Stimulated activated CD8-positive, alpha-beta memory T cell treated with anti-CD3 and anti-CD28 coated beads, Interleukin-4, amount 100 ng/mL, for 4 hours (primary cell): ENCODE measurements at places on chromosomes 6 and 20.

DNA sequence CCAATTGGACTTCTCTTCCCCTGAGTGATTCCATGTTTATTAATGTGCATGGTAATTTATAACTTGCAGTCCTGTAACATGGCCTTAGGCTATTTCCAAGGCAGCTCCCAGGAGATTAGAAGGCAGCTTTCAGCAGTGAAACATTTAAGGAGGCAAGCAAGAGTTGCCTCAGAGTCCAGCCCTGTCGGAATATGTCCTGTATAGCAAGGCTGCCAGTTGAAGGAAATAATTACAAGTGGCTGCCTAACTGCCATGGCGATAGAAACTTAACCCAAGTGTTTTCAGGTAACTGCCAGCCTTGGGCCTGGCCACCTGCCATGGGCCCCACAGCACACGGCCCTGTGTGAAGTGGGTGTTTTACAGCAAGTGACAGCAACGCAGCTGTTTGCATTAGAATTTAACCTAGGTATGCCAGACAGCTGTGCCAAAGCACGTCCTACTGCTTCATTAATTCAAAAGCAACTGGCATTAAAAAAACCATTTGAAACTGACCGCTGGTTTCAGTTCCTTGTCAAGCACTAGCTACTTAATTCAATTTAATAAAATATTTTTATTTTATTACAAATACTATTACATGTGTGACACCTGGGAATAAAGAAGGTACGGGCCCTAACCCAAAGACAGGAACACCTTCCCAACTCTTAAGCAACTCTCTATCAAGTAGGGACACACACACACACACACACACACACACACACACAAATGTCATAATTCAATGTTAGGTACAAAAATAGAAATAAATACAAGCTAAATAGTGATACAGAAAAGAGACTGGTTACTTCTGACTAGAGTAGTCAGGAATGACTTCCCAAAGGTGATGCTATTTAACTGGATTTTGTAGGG, 151.8 kb upstream of the HEY2 start:
- DNase-seq, result no peak

GRCh38 chr6:2749969-2750600, 637 bp downstream of the MYLK4 start:
- DNase-seq, result peak; percentile 27

DNA sequence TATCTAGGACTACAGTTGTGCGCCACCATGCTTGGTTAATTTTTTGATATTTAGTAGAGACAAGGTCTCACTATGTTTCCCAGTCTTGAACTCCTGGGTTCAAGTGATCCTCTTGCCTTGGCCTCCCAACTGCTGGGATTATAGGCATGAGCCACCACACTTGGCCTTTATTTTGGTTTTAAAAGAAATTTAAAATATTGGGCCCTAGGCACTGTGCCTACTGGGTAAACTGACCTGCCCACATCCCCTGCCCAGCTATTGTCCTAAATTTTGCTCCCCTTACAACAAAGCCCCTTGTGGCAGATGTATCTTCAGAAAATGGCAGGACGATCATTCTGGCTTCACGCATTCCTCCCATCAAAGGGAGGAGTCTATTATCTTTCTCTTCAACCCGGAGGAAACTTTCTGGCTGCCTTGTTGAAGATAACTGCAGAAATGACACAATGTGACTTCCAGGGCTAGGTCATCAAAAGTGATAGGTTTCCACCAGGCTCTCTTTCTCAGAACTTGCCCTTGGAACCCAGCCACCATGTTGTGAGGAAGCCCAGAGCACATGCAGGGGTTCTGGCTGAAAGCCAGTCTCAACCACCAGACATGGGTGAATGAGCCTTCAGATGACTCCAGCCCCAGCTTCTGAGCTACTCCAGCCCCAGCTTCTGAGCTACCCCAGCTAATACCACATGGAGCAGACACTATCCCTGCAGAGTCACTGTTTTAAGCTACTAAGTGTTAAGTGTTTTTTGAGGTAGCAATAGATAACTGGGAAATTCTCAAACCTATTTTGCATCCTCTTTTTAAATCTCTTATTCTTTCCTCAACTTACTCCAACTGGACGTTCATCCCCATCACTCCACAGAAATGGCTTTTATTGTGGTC, 4.6 kb upstream of the GUCA1B start:
- no peak for DNase-seq

DNA sequence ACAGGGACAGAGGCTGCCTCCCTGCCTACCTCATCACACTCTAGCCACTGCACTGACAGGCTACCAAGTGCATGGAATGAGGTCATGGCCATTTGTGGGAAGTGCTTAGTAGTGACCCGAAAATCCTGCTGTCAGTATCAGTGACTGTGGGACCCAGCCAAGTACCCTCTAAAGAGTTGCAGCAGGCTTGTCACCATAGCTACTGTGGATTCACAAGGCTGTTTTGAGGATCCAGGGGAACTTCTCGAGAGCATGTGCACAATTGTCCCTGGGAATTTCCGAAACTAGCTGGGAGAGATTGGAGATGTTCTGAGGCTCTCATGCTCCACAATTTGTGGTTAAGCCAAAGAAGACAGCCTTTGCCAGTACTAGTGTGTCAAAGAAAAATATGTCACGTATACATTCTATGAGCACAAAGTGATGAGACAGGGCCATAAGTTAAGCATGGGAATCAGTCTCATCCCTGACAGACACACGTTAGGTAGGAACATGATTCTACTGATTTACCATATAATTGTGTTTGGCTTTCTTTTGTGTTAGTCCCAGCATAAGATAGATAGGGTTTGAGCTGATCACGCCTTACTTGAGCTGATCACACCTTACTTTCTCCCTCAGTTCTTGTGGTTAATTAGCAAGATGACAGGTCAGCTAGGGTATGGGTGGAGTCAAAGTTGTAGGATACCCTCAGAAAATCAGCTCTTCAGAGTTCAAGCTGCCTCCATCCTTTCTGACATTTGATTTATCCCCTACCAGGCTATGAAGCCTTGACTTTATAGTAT, 42.6 kb upstream of the TMEM170B start:
- DNase-seq, result no peak

GRCh38 chr20:63687419-63688178, 8.9 kb upstream of the TNFRSF6B start:
- DNase-seq, result no peak

DNA sequence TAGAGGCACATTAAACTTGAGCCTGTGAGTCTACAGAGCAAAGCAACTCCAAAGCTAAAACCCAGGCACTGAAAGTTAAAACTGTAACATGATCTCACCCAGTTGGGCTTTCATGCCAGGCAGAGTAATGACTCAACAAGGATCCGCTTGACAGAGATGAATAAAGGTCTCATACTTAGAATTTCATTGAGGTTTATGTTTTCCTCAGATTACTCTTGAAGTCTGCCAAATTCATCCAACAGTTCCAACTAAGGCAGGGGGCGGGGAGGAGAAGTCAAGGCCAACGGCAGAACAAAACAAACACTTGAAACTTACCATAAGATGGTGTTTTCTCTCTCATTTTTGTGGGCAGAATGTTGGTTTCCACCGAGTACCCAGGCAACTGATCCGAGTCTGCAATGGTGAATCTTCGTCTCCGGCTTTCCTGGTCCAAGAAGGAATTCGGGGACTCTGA, 54.0 kb upstream of the IPCEF1 start:
- DNase-seq, result no peak

DNA sequence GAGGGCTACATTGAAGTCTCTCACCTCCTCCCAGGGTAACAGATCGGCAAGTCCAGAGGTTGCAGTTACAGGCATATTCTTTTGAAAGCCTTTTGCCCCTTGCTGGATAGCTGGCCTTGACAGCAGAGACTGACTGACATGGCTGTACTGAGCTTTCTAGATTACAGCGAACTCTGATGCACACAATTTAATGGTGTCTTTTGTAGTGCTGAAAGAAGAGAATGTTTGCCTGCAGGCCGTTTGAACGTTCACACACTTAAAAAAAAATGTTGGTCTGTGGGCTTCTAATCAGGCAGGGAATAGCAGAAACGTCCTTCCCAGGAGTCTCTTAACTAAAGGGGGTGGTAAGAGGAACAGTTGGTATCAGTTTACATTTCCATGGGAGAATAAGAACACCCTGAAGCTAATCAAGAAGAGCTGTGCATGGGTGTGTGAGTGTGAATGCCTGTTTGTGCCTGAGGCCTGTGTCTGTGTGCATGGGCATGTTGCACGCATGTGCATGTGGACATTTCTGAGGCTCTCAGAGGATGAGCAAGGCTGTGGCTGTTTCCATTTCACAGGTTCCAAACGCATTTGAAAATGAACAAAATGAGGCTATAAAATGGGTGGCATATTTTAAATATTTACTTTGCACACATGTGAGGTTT, 213.9 kb upstream of the SSTR4 start:
- no peak for DNase-seq

DNA sequence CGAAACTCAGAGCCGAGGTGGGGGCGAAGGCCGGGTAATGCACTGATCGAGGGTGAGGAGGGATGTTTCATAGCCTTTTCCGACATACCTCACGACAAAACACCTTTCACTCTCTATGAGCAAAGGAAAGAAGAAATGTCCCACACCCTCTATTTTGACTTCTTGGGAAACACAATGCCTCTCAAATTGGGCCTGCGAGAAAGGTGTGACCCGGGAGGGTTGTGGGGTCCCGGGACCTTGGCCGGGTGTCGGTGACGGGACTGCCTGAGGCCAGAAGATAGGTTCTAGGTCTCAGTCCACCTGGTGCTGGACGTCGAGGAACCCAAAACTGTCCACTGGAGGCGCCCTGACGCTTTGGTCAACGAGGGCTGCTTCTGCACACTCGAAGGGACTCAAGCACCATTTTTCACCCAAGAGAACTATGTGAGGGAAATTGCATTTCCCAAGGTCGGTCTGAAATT, 41.1 kb upstream of the OSTM1 start:
- no peak for DNase-seq
